Cardiac septum (tissue), 1 donor: ENCODE measurements at places on chromosomes 3 and 15. TPM values are rescaled to one million over a fixed set of nuclear protein-coding genes. Genes with fewer than 3 reads are reported as not detected.

CAV3 gene
- 24.8 TPM for total RNA-seq

SLC22A13 gene
- total RNA-seq = 0.22 TPM

GADL1 gene
- 0.62 TPM for total RNA-seq

GOLGA8N gene
- 11.1 TPM for total RNA-seq

LRRC31 gene
- total RNA-seq = not detected

CADPS gene
- total RNA-seq = 45.1 TPM

RASGRP1 gene
- 2.2 TPM for total RNA-seq

CCDC66 gene
- total RNA-seq = 18.4 TPM

CHRNA3 gene
- total RNA-seq = 0.65 TPM

P2RY1 gene
- 4.8 TPM for total RNA-seq

C3orf49 gene
- not detected for total RNA-seq

SAMMSON gene
- total RNA-seq = 0.27 TPM
